ENCODE measurements at places on chromosomes 5 and 9. TPM values are rescaled to one million over a fixed set of nuclear protein-coding genes. Genes with fewer than 3 reads are reported as not detected.

DNA sequence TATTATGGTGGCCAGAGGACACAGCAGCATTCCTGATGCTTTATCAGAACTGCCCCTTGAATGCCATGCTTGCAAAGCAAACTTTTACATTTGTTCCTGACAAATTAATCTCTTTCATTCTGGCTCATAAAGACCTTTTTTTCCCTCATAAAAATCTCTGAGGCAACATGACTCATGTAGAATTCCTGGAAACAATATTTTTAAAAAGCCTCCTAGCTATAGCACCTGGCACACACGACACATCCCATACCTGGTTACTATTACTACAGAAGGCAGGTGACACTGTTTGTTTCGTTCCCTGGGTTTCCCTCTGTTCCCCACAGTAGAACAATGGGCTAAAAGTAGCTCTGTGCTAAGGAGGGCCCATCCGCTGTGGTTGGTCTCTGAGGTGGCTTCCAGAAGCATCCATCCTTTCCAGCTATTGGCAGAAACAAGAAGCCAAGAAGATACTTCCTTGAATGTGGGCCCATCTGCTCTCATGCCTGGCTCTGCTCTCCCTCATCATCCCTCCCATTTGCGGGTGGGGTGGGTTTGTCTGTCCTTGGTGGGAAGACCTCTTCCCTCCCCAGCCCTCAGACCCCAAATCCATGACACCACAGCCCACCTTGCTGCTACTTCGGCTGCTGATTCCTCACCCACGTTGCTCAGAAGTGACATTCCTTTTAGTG, 59.1 kb downstream of the GALNT12 start:
- H3K27me3 ChIP-seq = no peaks in the 10 kb centered on the region
- peaks cover 4% of the 10 kb centered on the region for H3K4me1 ChIP-seq
- peak overlapping the region; percentile 85 for H3K27ac ChIP-seq
- H3K4me3 ChIP-seq = no peak overlapping the region
- no peaks in the 10 kb centered on the region for H3K36me3 ChIP-seq
- no peak for DNase-seq

GRCh38 chr5:149345892-149346222, 558 bp downstream of the GRPEL2 start:
- H3K4me3 ChIP-seq = peak overlapping the region; percentile 61
- peaks cover 24% of the 10 kb centered on the region for H3K4me1 ChIP-seq
- DNase-seq = peak; percentile 21
- peaks cover 15% of the 10 kb centered on the region for H3K36me3 ChIP-seq
- no peaks in the 10 kb centered on the region for H3K27me3 ChIP-seq
- peak overlapping the region; percentile 86 for H3K27ac ChIP-seq

DNA sequence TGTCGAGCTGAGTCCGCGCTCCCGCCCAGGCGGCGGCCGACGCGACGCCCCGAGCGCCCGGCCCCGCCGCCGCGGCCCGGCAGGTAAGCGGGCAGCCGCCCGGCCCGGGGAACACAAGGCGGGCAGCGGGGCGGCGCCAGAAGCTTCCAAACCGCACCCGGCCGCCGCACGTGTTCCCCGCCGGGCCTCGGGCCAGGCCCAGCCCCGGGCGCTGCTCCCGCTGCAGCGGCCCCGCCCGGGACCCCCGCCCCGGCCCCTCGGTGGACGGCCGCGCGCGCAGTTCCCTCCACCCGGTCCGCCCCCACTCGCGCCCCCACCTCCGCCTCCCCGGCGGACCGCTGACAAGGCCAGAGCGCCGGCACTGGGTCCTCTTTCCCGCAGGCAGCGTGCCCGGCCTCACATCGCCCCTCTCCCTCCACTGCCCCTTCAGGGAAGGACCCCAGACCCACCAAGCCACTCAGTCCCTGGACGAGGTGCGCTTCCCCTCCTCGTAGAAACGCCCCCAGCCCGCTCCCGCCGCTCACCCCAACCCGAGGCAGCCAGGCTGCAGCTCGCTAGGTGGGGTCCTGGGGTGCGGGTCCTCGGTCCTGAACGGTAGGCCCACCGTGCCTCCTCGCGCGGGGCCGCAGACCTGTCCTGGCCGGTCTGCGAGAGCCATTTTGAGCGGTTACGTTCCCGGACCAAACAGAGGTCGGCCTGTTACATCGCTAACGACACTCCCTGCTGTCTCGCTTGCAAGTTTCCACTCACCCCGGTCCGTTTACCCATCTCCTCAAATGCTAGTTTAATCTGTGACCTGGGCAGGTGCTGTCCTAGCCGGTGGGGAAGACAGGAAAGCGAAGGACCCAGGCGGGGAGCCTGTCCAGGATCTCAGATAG, 475 bp downstream of the WDR5 start:
- no peaks in the 10 kb centered on the region for H3K27me3 ChIP-seq
- H3K36me3 ChIP-seq = peaks cover 6% of the 10 kb centered on the region
- H3K4me3 ChIP-seq = peak overlapping the region; percentile 97
- peaks cover 44% of the 10 kb centered on the region for H3K4me1 ChIP-seq

GRCh38 chr9:128033609-128034008, 33.5 kb downstream of the NAIF1 start:
- no peak overlapping the region for H3K4me3 ChIP-seq
- no peaks in the 10 kb centered on the region for H3K36me3 ChIP-seq
- H3K4me1 ChIP-seq = no peaks in the 10 kb centered on the region
- no peak for DNase-seq
- H3K27me3 ChIP-seq = no peaks in the 10 kb centered on the region

DNA sequence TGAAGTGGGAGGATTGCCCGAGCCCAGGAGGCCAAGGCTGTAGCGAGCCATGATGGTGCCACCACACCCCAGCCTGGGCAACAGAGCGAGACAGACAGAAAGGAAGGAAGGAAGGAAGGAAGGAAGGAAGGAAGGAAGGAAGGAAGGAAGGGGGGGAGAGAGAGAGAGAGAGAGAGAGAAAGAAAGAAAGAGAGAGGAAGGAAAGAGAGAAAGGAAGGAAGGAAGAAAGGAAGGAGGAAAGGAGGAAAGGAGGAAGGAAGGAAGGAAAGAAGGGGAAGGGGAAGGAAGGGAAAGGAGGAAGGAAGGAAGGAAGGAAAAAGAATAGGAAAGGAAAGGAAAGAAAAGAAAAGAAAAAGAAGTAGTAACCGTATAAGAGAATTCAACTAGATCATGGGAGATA, 20.8 kb upstream of the LHFPL2 start:
- H3K36me3 ChIP-seq = no peaks in the 10 kb centered on the region
- no peaks in the 10 kb centered on the region for H3K27me3 ChIP-seq
- no peak overlapping the region for H3K4me3 ChIP-seq
- no peak overlapping the region for H3K27ac ChIP-seq

- H3K27me3 ChIP-seq = no peaks in the 10 kb centered on the region
- H3K27ac ChIP-seq = no peak overlapping the region
- no peak for DNase-seq
- H3K36me3 ChIP-seq = no peaks in the 10 kb centered on the region
- no peak overlapping the region for H3K4me3 ChIP-seq
- H3K4me1 ChIP-seq = peaks cover 16% of the 10 kb centered on the region
Measured at GRCh38 chr9:95193067-95193466, 124.4 kb downstream of the FANCC start.

GRCh38 chr5:139708877-139709581, 60.9 kb downstream of the CXXC5 start:
- DNase-seq = no peak
- peak overlapping the region; percentile 68 for H3K27ac ChIP-seq
- H3K36me3 ChIP-seq = no peaks in the 10 kb centered on the region
- H3K4me3 ChIP-seq = peak overlapping the region; percentile 63
- H3K4me1 ChIP-seq = peaks cover 37% of the 10 kb centered on the region

DNA sequence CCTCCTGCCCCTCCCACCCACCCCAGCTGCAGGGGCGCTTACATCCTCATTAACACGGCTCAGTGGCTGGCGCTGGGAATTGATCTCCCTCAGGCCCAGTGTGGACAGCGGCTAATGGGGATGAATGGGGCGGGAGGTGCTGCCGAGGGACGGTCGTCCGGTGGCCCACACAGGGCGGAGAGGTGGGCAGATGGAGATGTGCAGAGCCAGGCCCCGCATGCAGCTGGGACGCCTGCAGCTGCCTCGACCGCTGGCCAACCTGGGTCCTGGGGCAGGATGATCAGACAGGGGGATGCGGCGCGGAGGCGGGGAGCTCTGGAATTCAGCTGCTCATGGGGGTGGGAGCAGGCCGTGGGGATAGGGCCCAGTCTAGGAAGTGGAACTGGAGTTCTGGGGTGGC, 17.6 kb downstream of the TSPAN17 start:
- peaks cover 4% of the 10 kb centered on the region for H3K4me1 ChIP-seq
- peaks cover 19% of the 10 kb centered on the region for H3K27me3 ChIP-seq
- H3K4me3 ChIP-seq = no peak overlapping the region

DNA sequence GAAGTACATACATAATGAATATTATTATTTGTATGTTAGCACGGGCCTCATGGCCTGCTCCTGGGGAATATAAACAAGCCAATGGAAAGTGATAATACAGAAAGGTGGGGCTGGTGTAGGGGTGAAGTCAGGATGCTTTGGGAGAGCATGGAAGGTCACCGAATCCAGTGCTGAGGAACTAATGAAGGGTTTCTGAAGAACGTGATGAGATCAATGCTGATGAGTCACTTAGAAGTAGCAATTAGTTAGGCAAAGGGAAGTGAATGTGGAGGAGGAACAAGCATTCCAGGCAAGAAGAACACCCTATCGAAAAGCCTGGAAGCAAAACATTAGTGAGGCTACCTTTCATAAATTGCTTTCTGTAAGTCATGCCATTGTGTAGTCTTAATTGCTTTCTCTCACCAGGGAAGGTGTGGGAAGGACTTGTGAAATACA, 2.1 kb downstream of the ANXA1 start:
- H3K4me1 ChIP-seq = peaks cover 57% of the 10 kb centered on the region
- H3K27ac ChIP-seq = peak overlapping the region; percentile 76
- H3K27me3 ChIP-seq = no peaks in the 10 kb centered on the region
- no peak overlapping the region for H3K4me3 ChIP-seq
- no peaks in the 10 kb centered on the region for H3K36me3 ChIP-seq
- DNase-seq = no peak

DNA sequence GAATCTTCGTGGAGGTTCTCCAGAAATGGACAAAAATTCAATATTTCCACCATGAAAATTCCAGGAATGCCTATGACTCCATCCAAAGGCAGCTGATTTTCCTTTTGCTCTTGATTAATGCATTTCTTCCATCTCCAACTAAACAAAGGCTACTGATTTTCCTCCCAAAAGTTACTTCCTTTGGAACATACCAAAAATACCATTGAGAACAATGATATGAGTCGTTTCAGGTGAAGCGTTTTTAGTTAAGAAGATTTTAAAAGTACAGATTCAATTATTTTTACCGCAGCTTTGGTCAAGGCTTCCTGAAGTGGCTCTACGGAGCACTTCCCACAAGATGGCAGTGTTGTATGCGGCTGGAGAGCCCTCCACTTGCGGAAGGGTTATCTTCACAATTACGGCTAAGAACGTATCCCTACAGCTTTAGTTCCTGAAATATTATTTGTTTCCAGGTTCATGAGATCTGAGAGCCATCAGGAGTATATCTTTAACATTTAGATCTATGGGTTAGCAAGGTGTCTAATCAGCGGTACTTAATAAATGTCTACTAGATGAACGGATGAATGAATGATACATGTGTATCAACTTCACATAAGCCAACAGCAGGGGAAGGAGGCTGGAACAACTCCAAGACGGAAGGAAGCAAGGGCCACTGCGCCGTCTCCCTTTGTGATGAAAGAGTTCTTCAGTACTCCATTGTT, 35.9 kb upstream of the ARSB start:
- H3K27ac ChIP-seq = no peak overlapping the region
- no peak overlapping the region for H3K4me3 ChIP-seq
- H3K27me3 ChIP-seq = no peaks in the 10 kb centered on the region
- H3K36me3 ChIP-seq = no peaks in the 10 kb centered on the region
- H3K4me1 ChIP-seq = peaks cover 4% of the 10 kb centered on the region

- H3K27ac ChIP-seq = no peak overlapping the region
- no peaks in the 10 kb centered on the region for H3K36me3 ChIP-seq
- H3K4me3 ChIP-seq = no peak overlapping the region
- no peak for DNase-seq
- H3K4me1 ChIP-seq = peaks cover under 1% of the 10 kb centered on the region
Measured at GRCh38 chr5:96327722-96328121, 105.3 kb downstream of the PCSK1 start.

- no peaks in the 10 kb centered on the region for H3K36me3 ChIP-seq
- no peak overlapping the region for H3K4me3 ChIP-seq
- no peaks in the 10 kb centered on the region for H3K27me3 ChIP-seq
- peaks cover 11% of the 10 kb centered on the region for H3K4me1 ChIP-seq
Measured at GRCh38 chr9:105436783-105437182, 11.1 kb upstream of the FSD1L start.

DNA sequence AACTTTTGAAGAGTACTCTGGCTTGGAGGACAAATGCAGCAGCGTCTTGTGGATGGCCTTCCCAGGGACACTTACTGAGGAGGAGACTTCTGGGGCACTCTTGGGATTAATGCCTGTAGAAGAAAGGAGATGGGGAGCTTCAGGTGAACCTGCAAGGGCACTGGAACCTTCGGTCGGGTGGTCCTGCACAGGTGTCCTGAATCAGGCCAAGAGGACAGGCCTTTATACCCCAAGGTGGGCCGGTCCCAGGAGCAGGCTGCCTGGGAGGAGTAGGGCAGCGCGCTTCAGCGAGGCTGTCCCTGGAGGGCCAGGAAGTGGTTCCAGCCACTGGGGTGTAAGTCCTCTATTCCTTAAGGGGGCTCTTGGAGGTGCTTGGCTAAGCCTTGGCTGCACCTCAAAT, 27.9 kb downstream of the GADD45G start:
- H3K27ac ChIP-seq = no peak overlapping the region
- H3K4me1 ChIP-seq = peaks cover 6% of the 10 kb centered on the region
- no peaks in the 10 kb centered on the region for H3K36me3 ChIP-seq
- DNase-seq = no peak

GRCh38 chr9:118023644-118024043, 319.4 kb downstream of the TLR4 start:
- no peaks in the 10 kb centered on the region for H3K27me3 ChIP-seq
- no peaks in the 10 kb centered on the region for H3K4me1 ChIP-seq
- H3K4me3 ChIP-seq = no peak overlapping the region
- H3K27ac ChIP-seq = no peak overlapping the region
- H3K36me3 ChIP-seq = no peaks in the 10 kb centered on the region

GRCh38 chr5:127602896-127603844, 45.7 kb upstream of the CTXN3 start:
- H3K36me3 ChIP-seq = no peaks in the 10 kb centered on the region
- H3K4me1 ChIP-seq = no peaks in the 10 kb centered on the region
- H3K27me3 ChIP-seq = no peaks in the 10 kb centered on the region
- peak overlapping the region; percentile 25 for H3K27ac ChIP-seq

- no peak overlapping the region for H3K4me3 ChIP-seq
- no peak overlapping the region for H3K27ac ChIP-seq
- H3K27me3 ChIP-seq = peaks cover 20% of the 10 kb centered on the region
- H3K36me3 ChIP-seq = no peaks in the 10 kb centered on the region
- peaks cover 15% of the 10 kb centered on the region for H3K4me1 ChIP-seq
Measured at GRCh38 chr9:135101926-135102325, 14.5 kb downstream of the OLFM1 start.

Gene IRX1
- total RNA-seq = 1.5 TPM

Gene IFNA4
- not detected for total RNA-seq

Gene ISL1
- not detected for total RNA-seq

Gene GSN
- 524 TPM for total RNA-seq

Gene LOX
- 2.2 TPM for total RNA-seq

Gene TRAF1
- 0.93 TPM for total RNA-seq

Gene TMEM250
- total RNA-seq = 34.3 TPM

Gene SCGB3A1
- total RNA-seq = not detected

Gene LPAR1
- total RNA-seq = 16.0 TPM

All from heart left ventricle (tissue), 16 donors.